SIG-M5 (cell line): ENCODE measurements at places on chromosomes 1 and 21.
A peak's percentile ranks its signal among the peaks of the same experiment; 100 is the strongest.

- DNase-seq, result no peak
These were observed 43.4 kb downstream of the RSPH1 start for GRCh38 chr21:42452401-42453223.

DNA sequence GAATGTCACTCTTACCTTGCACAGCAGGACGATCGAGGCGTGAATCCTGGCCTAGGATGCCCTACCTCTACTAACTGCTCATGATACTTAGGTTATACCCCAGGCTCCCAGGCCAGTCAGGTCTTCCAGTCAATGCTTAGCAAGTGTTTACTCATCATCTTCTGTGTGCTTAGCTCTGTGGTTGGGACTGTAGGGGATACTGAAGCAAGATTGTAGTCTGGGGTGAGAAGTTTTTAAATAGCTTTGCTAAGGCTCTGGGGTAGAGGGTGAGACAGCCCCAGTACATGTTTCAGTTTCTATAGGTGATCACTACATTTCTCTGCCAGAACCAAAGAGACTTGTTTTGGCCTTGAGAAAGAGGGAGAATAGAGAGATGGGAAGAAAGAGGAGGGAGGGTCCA is 250.8 kb upstream of the KIAA0040 start:
- DNase-seq, result no peak

DNA sequence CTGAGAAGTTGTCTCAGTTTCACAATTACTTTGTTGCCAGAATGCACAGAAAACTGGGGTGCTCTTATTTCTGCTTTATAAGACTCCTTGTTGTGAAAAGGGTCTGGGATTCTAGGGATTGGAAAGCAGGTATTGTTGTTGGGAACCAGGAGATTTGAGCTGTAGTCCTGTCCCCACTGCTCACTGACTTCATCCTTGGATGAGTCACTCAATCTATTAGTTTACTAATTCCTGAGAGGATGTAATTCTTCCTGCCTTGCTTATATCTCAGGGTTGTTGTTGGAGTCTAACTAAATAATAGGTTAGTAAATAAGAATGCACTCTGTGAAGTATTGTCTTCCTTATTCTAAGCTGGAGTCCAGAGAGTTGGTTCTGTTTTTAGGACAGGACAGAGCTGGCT is 172.5 kb upstream of the GALNT2 start:
- no peak for DNase-seq

DNA sequence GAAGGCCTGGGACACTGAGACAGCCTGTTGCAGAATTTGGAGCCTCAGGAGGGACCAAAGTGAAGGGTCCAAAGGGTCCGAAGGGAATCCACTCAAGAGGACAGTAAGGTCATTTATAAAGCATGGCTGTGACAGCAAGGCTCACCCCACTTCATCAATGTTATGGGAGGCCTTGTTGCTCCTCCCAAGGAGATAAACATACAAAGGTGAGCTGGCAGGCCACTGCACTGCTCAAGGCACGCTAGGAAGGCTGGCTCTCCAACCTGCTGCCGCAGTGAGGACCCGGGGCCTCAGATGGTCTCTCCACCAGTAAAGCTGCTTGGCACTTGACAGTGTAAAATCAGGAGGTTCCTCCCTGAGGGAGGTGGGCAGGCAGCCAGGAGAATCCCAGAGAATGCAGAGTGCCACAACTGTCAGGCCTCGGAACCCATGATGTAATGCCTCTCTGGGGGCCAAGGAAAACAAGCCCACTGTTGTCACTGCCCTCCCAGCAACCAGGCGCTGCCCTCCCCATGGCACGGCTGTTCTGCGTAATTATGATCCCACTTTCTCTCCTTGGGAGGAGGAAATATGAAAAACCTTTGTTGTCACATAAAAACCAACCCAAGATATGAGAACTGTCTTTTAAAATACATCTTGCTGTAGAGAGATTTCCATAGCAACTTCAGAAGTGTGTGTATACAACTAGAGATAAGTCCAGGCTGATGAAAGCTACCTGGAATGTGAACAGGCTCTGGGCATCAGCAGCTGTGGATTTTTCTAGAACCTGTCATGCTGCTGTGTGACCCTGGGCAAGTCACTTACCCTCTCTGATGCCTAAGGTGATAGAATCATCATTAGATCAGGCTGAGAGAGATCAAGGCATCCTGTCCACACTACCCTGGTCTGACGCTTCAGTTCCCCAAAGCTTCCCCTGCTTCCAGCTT is 102.5 kb downstream of the KCNN3 start:
- DNase-seq, result no peak

DNA sequence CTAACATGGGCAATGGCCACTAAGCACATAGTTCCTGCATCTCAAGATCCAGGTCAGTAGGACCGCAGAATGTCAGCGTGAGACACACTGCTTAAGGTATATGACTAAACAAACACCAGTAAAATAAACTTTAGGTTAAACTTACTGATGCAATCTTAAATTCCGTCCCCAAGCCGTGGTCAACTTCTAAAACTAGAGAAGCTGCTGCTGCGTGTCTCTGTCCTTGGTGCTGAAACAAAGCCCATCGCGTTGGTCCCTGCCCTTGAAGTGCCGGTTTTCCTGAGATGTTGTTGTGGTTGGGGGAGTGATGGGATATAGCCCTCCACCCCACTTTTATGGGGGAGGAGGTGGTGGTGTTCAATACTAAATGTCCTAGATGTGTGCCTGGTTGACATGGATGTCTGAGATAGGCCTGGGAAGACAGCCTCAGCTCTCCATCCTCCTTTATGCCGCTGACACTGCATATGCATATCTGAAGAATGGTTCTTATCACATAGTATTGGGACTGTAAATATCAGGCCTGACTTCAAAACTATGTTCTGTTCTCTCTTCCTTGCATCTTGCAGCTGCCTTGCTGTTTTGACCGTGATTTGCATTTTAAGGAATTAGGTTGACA is 72.0 kb upstream of the KCNA3 start:
- no peak for DNase-seq

- peak; percentile 68 for DNase-seq
These were observed 124.3 kb downstream of the DISC1 start for GRCh38 chr1:231750818-231751362.

- DNase-seq, result no peak
These were observed 664.4 kb downstream of the PTPRU start for GRCh38 chr1:29900712-29901111.
